ENCODE measurements at places on chromosomes 2 and 18.

DNA sequence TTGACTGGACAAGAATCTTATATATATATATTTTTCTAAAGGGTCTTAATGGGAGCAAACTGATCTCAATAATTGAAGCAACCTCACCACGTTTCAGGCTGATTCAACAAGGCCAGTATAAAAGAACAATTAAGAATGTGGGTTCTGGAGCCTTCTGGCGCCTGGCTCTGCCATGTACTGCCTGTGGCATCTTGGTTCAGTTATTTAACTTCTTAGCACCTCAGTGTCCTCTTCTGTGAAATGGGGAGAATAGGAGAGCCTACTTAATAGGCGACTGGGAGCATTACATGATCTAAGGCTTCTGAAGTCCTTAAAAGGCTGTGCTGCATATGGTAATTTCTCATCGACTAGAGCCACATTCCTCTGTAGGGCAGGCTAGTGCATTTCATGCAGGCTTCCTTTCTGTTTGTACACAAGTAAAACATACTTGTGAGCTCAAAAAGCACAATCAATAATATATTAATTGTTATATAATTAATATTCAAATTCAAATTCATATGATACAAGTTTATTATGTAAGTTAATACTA is 118.4 kb upstream of the LYPD1 start:
- DNase-seq: no peak

- no peak for DNase-seq
These were observed 127.5 kb downstream of the PTGR3 start for GRCh38 chr18:75081486-75081885.

- no peak for DNase-seq
These were observed 24.8 kb downstream of the ESCO1 start for GRCh38 chr18:21575656-21576055.

- DNase-seq: peak; percentile 39
These were observed 141.6 kb upstream of the RIOK3 start for GRCh38 chr18:23311351-23312121.

DNA sequence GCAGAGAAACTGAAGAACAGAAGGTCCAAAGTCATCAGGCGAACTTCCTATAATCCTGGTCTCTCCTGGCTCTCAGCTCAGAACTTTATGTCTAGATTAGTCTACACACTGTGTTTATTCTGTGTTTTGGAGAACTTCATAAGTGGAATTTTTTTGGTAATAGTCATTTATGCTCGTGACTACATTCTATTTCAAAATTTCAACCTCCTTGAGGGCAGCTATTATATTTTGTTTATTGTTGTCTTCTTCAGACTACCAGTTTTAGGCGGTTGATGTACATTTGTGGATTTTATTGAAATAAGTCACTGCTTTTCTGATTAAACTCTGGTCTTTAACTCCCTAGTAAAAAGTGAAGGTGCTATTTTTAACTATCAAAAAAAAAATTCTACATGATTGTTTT is 816.6 kb downstream of the SATB2 start:
- no peak for DNase-seq

GRCh38 chr18:30889519-30890301 is 152.8 kb downstream of the DSC3 start:
- DNase-seq: no peak

DNA sequence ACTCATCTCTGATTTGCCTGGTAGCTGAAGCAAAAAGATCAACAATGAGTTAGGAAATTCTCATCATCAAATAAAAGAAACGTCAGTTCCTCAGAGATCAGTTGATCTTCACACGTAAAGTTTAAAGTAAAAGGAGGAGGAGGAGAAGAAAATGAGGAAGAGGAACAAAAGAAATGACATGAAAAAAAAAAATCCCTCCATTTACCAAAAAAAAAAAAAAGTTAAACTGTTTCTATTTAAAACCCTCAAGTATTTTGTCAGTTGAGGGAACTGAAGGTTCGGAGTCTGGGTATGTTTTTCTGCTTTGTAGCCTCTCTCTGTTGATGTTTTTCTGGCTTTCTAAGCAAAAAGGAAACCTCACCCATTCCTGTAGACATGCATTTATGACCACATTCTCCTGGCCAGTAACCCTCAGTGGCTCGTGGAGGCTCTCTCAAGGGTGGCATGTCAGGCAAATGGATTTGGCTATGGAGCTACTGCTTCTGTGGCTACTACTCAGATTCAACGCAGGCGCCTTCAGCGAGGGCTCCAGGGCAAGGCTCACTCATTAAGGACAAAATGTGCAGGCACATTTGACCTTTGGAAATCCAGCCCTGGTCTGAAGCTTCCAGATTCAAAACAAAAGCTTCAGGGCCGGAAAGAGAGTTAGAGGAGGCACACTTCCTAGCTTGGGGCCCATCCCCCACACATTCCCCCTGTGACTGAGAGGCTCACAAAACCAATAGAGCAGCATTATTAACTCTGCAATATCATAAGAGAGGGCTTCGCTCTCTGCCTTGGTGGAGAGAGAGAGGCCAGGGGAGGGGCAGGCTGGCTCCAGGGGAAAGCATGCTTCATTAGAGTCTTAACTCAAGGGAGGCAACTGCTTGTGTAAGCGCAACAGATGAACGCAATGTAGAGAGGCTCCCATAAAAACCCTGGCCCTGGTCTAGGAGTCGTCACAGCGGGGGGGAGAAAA is 22.3 kb downstream of the KLF7 start:
- no peak for DNase-seq

DNA sequence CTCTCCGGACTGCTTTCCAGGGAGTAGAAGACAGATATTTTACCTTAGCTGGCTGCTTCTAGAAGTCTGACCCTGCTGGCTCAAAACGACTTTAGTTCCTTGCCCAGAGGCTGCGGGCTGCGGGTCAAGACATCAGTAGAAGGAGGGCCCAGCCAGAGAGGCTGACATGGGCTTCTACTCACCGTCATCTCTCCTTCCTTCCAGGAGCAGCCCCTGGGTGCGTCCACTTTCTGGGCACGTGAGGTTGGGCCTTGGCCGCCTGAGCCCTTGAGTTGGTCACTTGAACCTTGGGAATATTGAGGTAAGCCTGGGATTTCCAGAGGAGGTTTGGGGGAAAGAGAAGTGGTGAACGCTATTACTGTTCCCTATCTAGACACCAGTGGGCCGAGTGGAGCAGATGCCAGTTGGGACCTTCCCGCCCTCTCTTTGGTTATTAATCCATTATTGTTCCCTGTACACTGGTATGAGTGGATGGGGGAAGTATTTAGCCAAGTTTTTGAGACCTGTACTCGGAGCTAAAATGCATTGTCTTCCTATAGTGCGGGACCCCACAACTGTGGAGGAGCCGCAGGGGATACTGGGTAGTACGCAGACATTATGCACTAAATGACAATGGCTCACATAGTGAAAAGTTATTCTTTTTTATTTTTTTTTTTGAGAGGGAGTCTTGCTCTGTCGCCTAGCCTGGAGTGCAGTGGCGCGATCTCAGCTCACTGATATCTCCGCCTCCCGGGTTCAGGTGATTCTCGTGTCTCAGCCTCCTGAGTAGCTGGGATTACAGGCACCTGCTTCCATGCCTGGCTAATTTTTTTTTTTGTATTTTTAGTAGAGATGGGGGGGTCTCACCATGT is 26.3 kb upstream of the CASP8 start:
- DNase-seq: no peak

GRCh38 chr2:226579519-226579918 is 220.1 kb downstream of the IRS1 start:
- DNase-seq: no peak

DNA sequence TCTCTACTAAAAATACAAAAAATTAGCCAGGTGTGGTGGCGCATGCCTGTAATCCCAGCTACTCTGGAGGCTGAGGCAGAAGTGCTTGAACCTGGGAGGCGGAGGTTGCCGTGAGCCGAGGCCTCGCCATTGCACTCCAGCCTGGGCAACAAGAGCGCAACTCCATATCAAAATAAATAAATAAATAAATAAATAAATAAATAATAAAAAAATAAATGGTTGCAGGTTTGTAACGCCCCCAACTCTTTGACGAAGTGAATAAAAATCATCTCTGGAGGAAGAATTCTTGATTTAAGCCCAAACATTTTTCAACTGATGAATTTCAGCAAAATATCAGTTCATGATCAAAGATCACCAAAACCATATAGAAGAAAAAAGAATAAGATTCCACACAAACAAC is 13.3 kb upstream of the CNRIP1 start:
- DNase-seq: no peak

DNA sequence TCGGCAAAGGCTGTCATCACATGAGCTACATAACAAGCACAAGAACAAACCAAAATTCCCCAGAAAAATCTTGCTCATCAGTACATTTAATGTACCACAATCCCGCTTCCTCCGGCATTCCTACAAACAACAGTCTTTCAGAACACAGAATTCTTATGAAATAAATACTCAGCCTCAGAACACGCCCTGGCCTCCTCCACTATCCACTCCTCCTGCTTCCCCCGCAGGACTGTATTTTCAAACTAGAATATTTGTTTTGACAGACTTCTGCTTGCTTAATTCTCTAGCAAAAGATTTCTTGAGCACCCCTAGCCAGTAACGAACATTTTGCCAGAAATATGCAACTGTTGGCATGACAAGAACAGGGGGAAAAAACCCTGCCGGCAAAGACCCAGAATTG is 131.2 kb downstream of the THADA start:
- no peak for DNase-seq

DNA sequence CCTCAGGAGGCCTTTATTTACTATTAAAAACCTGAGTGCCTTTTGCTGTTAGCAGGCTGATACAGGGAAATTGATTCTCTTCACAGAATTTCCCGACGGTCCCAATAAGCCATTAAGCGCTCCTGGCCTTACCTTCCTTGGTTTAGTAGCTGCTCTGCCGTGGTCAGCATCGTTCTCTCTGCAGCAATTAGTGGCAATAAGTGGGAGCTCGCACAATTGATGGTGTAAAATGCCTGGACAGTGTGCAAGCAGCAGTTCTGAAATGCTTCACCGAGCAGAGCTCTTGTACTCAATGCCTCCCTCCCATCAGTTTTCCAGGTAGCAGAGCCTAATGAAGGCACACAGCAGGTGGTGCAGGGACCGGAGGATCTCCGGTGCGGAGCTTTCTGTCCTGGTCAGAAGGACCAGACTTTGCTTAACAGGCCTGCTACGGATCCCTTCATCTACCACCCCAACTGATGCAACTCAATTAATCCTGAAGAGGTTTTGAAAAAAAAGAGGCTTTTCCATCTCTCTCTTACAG is 1.1 kb upstream of the LINC00305 start:
- no peak for DNase-seq

- peak; percentile 14 for DNase-seq
These were observed 38.2 kb upstream of the DPP4 start for GRCh38 chr2:162111958-162112850.

GRCh38 chr2:60586081-60586480 is 32.6 kb upstream of the BCL11A start:
- DNase-seq: peak; percentile 62

- no peak for DNase-seq
These were observed 77.8 kb downstream of the RDH14 start for GRCh38 chr2:18482666-18483065.

DNA sequence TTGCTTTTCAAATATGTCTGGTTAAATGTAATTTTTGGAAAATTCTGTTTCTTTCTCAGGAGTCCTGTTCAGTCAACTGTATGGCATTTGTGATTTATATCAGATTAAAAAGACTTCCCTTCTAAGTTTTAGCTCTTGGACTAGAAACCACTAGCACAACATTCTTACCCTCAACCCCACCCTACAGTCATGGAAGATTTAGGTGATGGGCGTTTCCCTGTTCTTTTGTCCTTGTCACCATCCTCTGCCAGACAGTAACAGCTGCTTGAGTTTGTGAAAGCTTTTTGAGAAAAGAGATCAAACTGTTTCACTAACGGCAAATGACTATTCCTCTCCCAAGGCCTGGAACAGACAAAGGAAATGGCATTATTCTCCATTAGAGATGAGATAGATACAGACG is 31.8 kb downstream of the SERPINB5 start:
- no peak for DNase-seq

DNA sequence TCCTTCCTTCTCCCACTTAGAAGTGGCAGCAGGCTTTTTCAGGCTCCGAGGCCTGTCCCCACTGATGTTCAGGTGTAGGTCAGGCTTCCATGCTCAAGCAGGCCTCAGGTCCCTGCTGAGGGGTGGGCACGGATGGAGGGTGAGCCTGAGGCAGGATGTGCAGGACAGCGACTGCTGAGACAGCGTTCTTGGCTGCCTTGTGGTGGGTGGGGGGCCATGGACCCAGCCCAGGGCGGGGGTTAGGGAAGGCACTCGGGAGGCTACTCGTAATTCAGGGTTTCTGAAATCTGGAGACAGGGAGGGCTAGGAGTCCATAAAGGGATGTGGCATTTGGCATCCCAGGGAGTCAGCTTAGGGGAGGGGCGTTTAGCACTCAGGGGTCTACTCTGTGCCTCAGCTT is 30.3 kb downstream of the COLEC11 start:
- no peak for DNase-seq

DNA sequence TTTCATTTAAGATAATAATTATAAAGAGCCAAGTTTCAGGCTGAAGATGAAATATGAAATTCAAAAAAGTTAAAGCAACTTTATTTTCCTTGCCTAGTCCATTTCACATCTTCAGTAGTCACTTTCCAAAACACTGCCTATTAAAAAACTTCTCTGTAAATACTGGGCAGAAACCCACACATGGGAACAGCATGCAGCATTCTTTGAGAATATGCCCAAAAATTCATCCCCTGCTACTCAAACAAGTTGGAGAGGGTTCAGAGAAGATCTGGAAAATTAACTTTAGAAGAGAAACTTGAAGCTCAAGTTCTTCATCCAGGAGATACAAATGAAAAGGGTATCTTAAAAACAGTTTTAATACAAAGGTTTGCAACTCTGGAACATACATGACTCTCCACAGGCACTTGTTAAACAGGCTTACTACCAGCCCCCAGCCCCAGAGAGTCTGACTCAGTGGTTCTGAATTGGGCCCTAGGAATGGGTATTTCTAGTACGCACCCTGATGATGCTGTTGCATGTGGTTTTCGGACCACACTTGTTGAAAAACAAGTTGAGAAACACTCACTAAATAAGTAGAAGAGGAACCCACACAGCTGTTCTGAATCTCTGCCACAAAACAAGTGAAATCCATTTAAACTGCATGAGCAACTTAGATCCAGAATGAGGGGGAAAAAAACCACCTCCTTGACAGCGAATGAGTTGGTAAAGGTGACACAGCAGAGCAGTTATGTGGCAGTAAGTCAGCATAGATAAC is 329.1 kb downstream of the SATB2 start:
- no peak for DNase-seq

DNA sequence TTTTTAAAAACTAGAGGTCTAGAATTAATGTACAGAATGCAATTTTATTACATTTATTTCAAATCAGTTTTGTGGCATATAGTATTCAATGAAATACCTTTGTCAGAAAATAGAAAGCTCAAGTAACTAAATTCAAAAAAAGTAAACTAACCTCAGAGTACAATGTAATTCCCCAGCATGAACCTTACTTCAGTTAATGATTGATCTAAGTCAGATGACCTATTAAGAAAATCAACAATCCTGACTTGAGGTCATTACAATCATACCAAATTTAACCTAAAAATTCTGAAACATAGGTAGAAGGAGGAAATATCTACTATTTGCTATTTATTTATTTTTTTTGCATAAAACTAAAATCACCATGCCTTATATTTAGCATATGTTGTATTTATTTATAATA is 142.9 kb downstream of the CCDC102B start:
- no peak for DNase-seq

GRCh38 chr2:156349605-156350004 is 17.1 kb upstream of the NR4A2 start:
- no peak for DNase-seq
